ENCODE measurements at places on chromosomes 7 and 10.
A peak's percentile ranks its signal among the peaks of the same experiment; 100 is the strongest.

- DNase-seq, result peak; percentile 44
Measured at GRCh38 chr10:99711129-99711719, 20.7 kb downstream of the COX15 start.

- DNase-seq, result no peak
Measured at GRCh38 chr10:86023931-86024280, 342.7 kb downstream of the GRID1 start.

DNA sequence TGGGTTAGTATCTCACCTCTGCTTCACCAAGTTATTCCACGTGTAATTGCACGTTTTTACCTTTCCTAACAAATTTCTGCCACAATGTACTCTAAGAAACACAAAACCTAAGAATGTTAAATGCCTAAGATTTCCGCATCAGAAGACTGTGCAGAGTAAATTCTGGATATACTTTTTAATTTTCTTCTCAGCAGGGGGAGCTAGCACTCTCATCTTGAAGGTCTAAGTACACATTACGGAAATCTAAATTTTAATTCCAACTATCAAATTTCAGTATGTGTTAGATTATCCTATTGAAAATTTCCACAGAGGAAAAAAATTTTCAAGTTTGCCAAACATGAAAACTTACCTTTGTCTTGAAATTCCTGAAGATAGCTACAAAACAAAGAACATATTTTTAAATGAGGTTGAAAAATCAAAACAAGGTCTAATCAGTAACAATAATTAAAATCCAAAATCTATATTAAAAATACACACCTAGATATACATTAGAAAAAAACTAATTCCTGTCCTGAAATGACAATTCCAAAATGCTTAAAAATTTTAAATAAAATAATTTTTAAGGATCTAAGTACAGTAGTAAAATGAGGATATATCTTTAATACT lies 10.5 kb downstream of the SKAP2 start:
- peak; percentile 71 for DNase-seq

- no peak for DNase-seq
Measured at GRCh38 chr7:156886020-156886795, 6.8 kb downstream of the LMBR1 start.

DNA sequence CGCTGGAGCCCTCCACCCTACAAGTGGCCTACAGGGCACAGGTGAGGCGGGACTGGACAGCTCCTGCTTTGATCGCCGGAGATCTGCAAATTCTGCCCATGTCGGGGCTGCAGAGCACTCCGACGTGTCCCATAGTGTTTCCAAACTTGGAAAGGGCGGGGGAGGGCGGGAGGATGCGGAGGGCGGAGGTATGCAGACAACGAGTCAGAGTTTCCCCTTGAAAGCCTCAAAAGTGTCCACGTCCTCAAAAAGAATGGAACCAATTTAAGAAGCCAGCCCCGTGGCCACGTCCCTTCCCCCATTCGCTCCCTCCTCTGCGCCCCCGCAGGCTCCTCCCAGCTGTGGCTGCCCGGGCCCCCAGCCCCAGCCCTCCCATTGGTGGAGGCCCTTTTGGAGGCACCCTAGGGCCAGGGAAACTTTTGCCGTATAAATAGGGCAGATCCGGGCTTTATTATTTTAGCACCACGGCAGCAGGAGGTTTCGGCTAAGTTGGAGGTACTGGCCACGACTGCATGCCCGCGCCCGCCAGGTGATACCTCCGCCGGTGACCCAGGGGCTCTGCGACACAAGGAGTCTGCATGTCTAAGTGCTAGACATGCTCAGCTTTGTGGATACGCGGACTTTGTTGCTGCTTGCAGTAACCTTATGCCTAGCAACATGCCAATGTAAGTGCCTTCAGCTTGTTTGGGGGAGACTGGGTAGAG lies at the start of gene COL1A2:
Gene COL1A2 (plus strand): TSS at position 459 of the 704 bp plus-strand sequence. CDS start 137 bp downstream, at position 596.
- DNase-seq, result no peak

GRCh38 chr10:118835682-118836326 lies 81.0 kb upstream of the CACUL1 start:
- peak; percentile 92 for DNase-seq

DNA sequence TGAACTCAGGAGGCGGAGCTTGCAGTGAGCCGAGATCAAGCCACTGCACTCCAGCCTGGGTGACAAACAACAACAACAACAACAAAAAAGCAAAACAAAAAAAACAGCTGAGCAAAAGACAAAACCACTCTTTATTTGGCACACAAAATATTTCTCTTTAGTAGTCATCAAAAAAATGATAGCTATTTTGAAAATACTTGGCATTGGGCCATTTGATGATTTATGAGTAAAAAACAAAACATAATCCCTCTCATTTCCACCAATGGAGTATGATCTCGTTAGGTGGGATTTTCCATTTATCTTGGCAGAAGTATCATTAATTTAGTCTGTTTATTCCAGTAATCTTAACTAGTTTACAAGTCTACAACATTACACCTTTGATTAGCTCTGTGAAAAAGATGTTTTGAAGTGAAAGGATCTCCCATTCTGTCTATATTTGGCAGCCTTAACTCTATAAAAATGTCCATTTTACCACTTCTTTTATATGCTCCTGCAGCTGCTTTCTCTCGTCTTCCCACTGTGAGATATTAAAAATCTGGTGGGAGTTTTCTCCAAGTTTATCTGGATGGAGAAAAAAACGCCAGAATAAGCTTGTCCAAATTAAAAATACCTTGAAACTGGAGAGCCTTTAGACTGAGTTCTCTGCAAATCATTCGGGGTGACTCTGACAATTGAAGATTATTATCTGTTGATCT lies 58.8 kb upstream of the AGMO start:
- no peak for DNase-seq

GRCh38 chr10:118246332-118247295 lies 95.5 kb downstream of the FAM204A start:
- no peak for DNase-seq

GRCh38 chr7:159036916-159037605 lies 107.6 kb downstream of the VIPR2 start:
- DNase-seq, result peak; percentile 16

- no peak for DNase-seq
Measured at GRCh38 chr10:48249763-48250351, 24.6 kb downstream of the FRMPD2 start.

- DNase-seq, result no peak
Measured at GRCh38 chr7:141544831-141545230, 6.4 kb upstream of the AGK start.

DNA sequence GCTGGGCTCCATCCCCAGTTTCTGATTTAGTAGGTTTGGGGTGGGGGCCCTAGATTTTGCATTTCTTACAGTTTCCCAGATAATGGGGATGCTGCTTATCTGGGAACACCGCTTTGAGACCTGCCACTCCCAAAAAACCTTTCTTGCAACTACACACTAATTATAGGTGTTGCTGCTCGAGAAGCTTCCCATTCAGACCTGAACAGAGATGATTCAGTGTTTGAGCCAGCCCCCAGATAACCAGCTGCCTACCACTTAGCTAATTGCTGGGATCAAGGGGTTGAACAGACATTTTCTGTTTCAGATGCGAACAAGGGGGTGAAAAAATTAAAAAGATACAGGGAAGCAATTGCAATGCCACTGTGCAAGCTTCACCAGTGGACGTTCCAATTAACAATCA lies 448.5 kb downstream of the KCNMA1 start:
- DNase-seq, result no peak

DNA sequence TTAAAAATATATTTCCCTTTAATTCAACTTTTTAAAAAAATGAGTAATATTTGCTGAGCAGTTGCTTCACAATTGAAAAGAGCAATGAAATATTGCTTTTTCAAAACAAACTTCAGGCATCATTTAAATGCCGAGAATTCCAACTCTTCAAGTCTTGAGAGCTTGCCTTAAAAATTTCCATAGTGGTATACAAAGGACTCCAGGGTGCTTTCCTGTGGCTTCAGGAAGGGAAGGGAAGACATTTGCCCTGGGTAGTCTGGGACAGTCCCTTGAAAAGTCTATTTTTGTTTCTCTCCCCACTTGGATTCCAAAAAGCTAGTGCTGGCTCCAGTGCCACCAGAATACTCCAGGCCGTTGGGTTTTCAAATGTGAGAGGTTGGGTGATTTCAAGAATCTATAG lies 71.7 kb downstream of the HYCC1 start:
- no peak for DNase-seq

DNA sequence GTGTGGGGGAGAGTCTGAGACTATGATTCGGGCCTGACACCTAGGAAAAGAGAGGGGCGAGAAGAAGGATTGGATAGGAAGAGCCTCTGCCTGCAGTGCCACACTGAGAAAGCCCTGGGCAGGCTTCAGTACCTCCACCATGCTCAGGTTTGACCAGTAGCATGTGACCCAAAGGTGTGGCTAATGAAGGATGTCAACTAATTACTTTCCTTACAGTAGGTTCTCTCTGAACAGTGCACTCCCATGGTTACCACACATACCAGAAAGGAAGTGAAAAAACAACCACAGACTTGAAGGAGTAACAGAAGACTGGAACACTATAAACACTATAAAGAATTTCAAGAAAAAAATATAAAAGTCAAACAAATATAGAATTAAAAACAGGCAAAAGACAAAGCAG lies 46.2 kb downstream of the SEM1 start:
- no peak for DNase-seq

DNA sequence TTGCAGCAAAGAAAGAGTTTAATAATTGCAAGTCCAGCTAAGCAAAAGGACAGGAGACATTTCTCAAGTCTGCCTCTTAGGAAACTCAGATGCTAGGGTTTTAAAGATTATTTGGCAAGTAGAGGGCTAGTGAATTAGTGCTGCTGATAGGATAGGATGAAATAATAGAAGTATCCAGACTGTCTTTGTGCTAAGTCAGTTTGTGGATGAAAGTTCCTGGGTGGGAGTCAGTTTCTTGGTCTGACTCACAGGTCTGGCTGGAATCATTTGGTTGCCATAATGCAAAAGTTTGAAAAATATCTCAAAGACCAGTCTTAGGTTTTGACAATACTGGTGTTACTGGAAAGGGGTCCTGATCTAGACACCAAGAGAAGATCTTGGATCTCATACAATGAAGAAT lies 42.6 kb upstream of the INHBA start:
- no peak for DNase-seq

- no peak for DNase-seq
Measured at GRCh38 chr10:21885940-21886339, 117.6 kb downstream of the DNAJC1 start.

- no peak for DNase-seq
Measured at GRCh38 chr7:45159296-45159695, 1.7 kb downstream of the RAMP3 start.

DNA sequence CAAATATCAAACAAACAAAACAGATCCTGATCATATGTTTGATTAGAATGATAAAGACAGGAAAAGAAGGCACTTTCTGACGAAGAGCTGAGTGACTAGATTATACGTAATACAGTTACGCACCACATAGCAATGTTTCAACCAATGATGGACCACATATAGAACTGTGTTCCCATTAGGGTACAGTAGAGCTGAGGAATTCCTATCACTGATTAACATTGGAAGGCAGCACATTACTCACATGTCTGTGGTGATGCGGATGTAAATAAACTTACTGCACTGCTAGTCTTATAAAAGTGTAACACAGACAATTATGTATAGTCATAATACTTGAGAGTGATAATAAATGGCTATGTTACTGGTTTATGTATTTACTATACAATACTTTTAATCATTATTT lies 98.3 kb downstream of the PTN start:
- DNase-seq, result no peak

GRCh38 chr7:51005074-51005473 lies 222.4 kb upstream of the GRB10 start:
- no peak for DNase-seq

DNA sequence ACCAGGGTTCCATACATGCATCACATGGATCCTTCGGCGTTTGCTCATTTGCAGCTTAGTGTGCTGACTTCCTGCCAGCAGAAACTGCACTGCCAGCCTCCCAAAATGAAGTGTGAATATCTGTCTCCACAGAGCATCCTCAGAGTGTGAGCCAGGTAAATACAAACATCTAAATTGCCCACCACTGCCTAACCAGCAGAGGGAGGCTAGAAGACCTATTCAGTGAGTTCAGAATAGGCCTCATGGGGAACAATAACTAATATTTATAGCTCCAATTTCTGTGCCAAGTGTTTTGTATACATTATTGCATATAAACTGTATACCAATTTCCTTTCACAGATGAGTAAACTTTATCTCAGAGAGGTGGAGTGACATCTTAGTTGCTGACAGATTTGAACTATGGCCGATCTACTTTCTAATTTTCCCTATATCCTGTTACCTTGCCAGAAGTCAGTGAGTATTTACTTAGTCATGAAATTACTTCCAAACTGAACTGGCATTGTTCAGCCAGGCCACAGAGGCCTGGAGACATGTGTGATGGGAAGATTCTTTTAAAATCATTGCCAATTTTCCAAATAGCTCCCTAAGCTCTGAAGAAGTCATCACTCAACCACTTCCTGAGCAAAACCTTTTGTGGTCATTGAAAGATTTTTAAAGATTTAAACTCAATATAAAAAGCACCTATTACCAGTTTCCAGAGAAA lies 926.5 kb upstream of the GHITM start:
- DNase-seq, result no peak

- no peak for DNase-seq
Measured at GRCh38 chr7:92648067-92648466, 57.9 kb upstream of the FAM133B start.

DNA sequence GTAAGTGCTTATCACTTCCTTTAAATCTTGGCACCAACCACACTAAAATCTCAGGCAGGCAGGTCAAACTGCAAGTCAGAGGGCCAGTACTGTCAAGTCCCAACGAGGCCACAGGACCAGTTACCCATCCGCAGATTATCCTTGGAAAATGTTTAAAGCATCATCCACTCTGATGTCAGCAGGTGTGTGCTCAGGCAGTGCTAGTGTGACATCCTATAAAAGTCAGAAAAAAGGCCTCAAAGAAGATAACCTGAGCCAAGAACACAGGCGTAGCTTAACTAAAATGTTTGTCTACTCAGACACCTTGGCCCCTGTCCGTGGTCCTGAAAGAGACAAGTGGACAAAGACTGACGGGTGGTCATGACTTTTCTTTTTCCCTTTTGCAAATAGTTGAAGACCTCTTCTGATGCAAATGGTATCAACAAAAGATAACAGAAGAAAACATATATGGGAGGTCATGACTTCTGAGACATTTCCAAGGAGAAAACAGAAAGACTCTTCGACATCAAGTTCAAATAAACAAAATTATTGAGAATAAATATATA lies 309.3 kb downstream of the KCNMA1 start:
- DNase-seq, result no peak

DNA sequence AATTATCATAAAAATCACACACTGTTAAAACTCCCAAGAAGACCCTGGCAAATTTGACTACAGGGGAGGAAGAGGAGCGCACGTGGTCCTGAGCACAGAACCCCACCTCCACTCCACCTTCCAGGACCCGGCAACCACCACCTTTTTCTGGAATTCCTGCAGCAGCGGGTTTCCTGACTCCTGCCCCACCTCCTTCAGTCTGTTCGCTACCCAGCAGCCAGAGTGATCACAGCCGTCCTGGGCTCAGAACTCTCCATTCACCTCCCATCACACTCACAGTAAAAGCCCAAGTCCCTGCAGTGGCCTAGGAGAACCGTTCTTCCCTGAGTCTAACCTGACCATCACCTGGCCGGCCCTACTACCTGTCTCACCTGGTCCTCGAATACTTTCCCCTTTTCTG lies 107.4 kb upstream of the FAM204A start:
- DNase-seq, result no peak
